ENCODE measurements at places on chromosomes 1 and 21. TPM values are rescaled to one million over a fixed set of nuclear protein-coding genes. Genes with fewer than 3 reads are reported as not detected.

GRCh38 chr1:222416001-222416791 is 131.7 kb downstream of the HHIPL2 start:
- no peaks in the 10 kb centered on the region for H3K27me3 ChIP-seq
- no peak overlapping the region for H3K4me3 ChIP-seq
- H3K36me3 ChIP-seq, result peaks cover 9% of the 10 kb centered on the region

DNA sequence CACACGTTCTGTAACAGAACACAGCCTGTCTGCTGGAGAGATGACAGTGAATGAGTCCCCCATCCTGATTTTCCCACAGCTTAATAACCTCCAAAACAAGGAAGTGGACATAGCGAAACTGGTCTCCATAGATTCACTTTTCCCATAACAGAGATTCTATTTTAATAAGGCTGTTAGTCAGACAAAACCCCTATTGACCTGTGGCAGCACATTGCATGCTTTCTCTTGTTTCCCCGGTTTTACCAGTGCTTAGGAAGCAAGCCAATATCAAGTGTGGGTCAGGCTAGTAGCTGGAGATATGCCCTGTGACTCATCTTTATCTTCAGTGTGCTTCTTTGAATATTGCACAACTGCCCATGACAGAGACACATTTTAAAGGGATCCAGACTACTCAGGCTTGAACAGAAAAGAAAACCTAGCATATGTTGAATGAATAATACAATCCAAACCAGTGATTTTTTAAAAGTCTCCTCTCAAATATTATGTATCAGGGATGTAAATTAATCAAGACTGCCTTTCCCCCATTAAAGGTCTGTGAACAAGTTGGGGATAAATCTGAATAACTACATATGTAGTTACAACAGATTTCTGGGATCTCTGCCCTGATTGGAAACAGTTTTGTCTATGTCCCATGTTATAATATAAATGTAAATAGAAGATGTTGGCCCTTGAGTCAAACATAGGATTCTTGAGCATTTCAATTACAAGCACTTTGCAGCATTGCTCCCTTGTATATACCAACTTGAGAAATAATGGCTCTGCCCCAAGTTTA is 11.9 kb upstream of the CLDN8 start:
- no peaks in the 10 kb centered on the region for H3K27me3 ChIP-seq
- no peak for DNase-seq
- no peak overlapping the region for H3K27ac ChIP-seq
- no peaks in the 10 kb centered on the region for H3K4me1 ChIP-seq
- no peaks in the 10 kb centered on the region for H3K36me3 ChIP-seq

DNA sequence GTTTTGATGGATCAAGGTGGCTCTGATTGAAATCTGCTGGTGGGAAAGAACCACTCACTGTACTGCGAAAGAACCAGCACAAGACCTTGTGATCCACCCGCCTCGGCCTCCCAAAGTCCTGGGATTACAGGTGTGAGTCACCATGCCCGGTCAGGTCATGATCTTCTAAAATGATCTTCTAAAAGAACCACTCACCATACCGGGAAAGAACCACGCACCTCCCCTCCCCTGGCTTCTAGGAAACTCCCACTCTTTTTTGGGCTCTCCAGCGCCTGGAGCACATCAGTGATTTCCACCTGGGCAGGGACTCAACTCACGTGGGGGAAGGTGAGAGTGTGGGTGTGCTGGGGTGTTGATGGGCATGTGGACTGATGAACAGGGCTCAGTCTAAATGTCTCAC is 7.9 kb upstream of the RAB7B start:
- peaks cover 22% of the 10 kb centered on the region for H3K4me1 ChIP-seq
- no peak overlapping the region for H3K4me3 ChIP-seq
- H3K36me3 ChIP-seq, result no peaks in the 10 kb centered on the region
- peaks cover 12% of the 10 kb centered on the region for H3K27me3 ChIP-seq
- H3K27ac ChIP-seq, result peak overlapping the region; percentile 28
- peak; percentile 67 for DNase-seq

DNA sequence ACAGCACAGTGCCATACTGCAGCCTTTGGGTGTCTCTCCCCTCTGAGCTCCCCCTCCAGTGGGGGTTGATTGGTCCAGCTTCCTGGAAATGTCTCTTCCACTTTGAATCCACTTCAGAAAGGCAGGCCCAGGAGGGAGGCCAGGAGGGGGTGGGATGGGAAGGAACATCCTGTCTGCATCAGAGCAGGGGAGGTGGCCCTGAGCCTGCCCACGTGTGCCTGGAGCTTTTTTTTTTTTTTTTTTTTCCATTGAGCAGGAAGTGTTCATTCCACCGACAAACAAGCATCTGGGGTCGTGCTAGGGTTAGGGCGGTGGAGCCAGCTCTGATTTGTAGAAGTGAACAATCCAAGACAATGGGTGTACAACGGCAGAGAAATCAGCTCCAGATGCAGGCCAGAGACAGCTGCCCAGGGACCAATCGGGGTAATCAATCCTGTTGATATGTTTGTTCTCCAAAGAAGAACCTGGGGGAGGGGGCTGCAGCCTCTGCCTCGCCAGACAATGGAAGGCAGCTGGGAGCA is 93.3 kb downstream of the SSBP3 start:
- H3K27me3 ChIP-seq, result no peaks in the 10 kb centered on the region
- no peaks in the 10 kb centered on the region for H3K36me3 ChIP-seq
- H3K4me3 ChIP-seq, result no peak overlapping the region
- peak overlapping the region; percentile 8 for H3K27ac ChIP-seq
- H3K4me1 ChIP-seq, result peaks cover 43% of the 10 kb centered on the region

- H3K27me3 ChIP-seq, result peaks cover 15% of the 10 kb centered on the region
- H3K4me3 ChIP-seq, result no peak overlapping the region
- no peaks in the 10 kb centered on the region for H3K4me1 ChIP-seq
- DNase-seq, result no peak
- H3K27ac ChIP-seq, result no peak overlapping the region
Measured at GRCh38 chr1:152086760-152087159, 2.1 kb downstream of the TCHHL1 start.

Gene RGS13
- not detected for total RNA-seq

Gene PLA2G2C
- total RNA-seq, result 0.44 TPM

Gene EFCAB7
- total RNA-seq, result 5.6 TPM

Data from activated CD4-positive, alpha-beta memory T cell treated with anti-CD3 and anti-CD28 coated beads for 36 hours (primary cell).